CD4-positive, alpha-beta T cell treated with Interleukin-4 for 4 hours (primary cell): ENCODE measurements at places on chromosomes 4 and X.

DNA sequence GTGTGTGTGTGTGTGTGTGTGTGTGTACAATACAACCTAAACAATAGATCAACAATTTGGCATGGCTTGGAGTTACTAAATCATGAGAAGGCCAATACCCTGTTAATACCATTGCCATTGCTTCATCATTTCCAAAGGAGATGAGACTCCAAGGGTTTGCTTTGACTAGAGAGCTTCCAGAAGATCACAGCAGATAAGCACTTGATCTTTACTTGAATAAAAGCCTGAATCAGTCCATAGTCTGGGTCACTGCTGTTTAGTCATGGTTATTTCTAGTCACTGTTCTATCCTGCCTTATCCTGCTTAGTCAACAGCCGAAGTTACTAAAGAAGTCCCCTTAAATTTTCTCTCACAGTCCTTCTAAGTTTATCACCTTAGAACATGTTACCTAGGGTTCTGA, 58.2 kb downstream of the RAB40AL start:
- no peak for DNase-seq

GRCh38 chr4:70564033-70564432, 28.0 kb upstream of the AMBN start:
- DNase-seq: no peak

DNA sequence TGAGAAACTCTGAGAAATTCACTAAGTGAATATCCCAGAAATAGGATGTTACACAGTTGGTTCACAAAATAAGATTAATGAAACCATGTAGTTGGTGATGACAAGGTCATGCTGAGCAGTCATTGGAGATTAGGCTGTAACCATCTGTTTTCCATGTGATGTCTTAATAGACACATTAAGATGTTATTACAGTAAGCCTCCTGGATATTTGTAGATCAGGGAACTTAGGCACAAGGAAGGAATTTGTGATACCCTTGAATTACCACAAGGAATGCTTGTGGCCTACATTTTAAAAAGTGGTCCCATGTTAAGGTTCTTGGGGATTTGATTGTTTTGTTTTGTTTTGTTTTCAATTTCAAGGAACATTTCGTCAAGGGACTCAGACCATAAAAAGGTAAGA, 185.6 kb upstream of the BANK1 start:
- no peak for DNase-seq

- no peak for DNase-seq
Observed at GRCh38 chrX:6761251-6761650, 226.3 kb upstream of the VCX3A start.

GRCh38 chrX:103254171-103254824, 657 bp downstream of the TCEAL8 start:
- peak; percentile 18 for DNase-seq

GRCh38 chrX:130851569-130851968, 51.4 kb downstream of the ENOX2 start:
- no peak for DNase-seq

- no peak for DNase-seq
Observed at GRCh38 chr4:38802561-38803355, 1.8 kb downstream of the TLR1 start.
